ENCODE measurements at places on chromosomes 6 and 20.

- DNase-seq = no peak
These were observed 86.4 kb upstream of the CBLN4 start for GRCh38 chr20:56091628-56092234.

- DNase-seq = no peak
These were observed 124.0 kb upstream of the SLC2A12 start for GRCh38 chr6:134176264-134176975.

GRCh38 chr6:167150941-167151549, 6.7 kb downstream of the GPR31 start:
- DNase-seq = no peak

DNA sequence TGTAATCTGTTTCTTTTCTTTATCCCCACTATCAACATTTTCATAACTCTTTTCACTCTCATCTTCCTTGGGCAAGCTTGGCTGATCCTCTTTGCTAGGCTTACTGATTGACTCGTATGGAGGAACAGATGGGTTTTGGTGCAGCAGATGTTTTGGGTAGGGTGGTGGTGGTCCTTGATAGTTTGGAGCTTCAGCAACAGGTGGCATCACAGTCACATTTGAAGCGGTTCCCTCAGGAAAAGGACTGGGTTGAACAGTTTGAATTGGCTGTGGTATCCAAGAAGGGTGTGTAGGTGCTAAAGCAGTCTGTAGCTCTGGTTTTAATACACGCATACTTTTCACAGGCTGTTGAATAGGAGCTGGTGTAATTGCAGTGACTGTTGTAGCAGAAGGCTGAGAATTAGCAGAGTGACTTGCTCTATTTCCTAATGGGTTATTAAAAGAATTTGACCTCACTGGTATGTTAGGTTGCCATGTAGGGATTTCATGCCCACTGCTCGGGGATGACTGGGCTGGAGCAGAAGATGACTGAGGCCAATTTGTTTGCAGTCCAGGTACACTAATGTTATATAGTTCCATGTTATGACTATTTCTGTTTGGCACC, 34.5 kb downstream of the LATS1 start:
- DNase-seq = no peak

- DNase-seq = no peak
These were observed 7.8 kb downstream of the TSPYL4 start for GRCh38 chr6:116246089-116246488.

DNA sequence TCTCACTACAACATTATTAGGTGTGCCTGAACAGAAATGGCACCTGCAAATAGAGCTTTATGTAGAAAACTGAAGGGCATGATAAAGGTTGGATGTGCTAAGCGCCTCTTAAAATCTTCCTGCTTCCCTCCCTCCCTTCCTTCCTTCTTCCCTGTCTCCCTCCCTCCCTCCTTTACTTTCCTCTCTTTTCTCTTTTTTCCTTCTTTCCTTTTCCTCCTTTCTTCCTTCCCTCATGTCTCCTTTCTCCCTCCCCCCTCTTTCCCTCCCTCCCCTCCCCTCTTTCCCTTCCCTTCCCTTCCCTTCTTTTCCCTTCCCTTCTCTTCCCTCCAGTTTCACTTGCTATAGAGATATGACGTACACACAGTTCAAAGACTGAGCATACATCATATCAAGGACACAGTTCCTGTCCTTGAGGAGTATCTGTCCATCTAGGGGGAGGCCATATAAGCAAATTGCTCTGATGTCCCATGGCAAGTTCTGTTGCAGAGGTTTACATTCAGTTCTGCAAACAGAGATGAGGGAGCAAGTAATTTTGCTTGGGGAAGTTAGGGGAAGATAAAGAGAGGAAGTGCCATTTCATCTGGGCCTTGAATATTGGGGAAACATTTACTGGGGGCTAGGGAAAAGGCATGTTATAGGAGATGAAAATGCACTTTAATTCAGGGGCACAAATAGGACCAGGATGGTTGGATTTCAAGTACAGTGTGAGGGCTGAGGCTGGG, 79.0 kb upstream of the EEF1E1 start:
- DNase-seq = no peak

GRCh38 chr20:43448748-43449535, 8.8 kb upstream of the SRSF6 start:
- no peak for DNase-seq

DNA sequence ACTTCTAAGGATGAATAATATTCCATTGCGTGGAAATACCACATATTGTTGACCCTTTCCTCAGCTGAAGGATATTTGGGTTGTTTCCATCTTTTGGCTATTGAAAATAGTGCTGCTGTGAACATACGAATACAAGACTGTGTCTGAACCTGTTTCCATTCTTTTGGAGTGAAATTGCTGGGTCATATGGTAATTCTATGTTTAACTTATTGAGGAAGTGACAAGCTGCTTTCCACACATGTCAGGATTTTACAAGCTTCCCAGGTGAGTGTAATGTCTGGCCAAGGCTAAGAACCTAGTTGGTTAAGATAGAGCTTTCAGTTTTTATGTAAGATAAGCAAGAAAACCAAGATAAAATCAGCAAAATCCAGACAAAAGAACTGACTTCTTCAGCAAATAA, 48.8 kb downstream of the PPP1R3G start:
- DNase-seq = no peak

- DNase-seq = no peak
These were observed 107.5 kb downstream of the FAXC start for GRCh38 chr6:99241905-99242534.
